ENCODE measurements at places on chromosomes 12 and 14.

GRCh38 chr14:93023802-93024434 lies 91.8 kb downstream of the ITPK1 start:
- DNase-seq: no peak

- DNase-seq: no peak
Observed at GRCh38 chr12:67433385-67434175, 164.4 kb downstream of the CAND1 start.

DNA sequence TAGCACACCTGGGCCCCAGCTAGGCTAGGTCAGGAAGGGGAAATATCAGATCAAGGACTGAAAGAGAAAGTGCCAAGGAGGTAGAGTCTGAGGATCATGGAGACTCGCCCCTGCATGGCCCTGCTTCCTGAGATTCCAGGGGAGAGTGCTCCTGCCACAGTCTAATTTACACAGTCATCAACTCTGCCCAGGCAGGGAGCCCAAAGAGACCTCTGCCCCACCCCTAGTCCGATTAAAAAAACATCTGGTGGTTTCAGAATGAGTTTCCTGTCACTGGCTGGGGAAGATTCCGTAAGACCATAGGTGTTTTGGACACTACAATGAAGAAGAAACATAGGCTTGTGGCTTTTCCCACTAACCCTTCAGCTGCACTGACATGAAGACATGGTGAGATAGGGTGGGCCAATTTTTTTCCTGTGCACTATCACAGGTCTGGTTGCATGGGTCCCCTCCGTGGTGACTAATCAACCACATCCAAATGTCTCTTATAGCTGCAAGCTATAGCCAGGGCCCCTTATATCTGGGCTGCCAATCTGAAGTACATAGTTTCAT lies 31.5 kb upstream of the GZMB start:
- DNase-seq: no peak

- DNase-seq: no peak
Observed at GRCh38 chr14:60845523-60845922, 111.0 kb downstream of the MNAT1 start.

DNA sequence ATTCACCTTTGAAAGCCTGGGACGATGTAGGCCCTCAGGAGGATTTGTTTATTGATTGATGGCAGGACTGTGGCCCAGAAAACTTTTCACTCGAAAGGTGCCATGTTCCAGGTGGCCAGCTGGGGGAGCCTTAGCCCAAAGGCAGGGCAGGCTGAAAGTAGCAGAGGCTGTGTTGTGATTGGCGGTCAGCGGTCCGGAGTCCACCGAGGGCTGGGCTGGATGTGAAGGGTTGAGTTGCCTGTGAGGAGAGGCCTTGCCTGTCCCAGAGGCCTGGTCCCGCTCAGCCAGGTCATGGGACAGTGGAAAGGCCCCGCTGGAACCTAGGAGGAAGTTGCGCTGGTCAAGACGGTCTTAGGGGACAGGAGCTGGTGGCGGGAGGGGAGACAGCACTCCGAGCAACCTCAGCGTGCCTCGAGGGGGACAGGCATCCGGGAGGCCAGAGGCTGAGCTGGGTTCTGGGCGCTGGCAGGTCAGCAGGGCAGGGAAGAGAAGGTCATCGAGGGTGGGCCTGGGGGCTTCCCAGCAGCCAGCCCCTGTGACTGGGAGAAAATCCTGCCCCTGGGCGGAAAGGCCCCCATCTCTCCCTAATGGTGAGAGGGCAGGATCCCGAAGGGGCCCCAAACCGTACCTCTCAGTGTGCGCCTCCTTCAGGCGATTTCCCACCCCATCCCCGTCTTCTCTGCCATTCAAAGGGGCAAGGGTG lies 26.3 kb downstream of the CMA1 start:
- peak; percentile 13 for DNase-seq

DNA sequence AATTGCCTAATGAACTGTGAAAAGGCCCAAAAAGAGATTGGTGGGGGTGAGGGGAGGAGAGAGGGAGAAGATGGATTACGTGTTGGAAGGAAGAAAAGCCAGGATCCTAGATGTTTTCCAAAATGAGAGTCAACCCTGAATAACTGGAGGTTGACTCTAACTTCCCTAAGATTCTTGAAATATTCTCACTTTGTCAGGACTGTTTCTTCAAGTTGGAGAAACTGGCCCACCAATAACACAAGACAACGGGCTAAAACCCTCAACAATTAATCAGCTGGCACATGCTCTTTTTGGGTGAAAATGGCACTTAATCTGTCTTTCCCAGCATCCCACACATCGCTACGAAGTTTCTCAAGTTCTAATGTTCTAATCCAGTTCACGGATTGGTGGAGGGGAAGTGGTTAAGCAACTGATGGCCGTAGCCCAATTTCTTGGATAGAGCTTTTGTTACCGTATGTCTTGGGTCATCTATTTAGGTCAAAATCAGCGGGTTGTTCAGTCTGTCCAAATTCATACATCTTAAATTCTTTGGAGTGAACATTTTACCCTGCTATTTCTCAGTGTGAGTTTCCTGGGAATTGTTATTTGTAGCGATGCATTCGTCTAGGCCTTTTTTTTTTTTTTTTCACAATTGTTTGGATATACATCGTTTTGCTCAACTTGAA lies 49.0 kb downstream of the GPHB5 start:
- DNase-seq: no peak

- no peak for DNase-seq
Observed at GRCh38 chr14:23128969-23129758, 10.1 kb upstream of the CEBPE start.

DNA sequence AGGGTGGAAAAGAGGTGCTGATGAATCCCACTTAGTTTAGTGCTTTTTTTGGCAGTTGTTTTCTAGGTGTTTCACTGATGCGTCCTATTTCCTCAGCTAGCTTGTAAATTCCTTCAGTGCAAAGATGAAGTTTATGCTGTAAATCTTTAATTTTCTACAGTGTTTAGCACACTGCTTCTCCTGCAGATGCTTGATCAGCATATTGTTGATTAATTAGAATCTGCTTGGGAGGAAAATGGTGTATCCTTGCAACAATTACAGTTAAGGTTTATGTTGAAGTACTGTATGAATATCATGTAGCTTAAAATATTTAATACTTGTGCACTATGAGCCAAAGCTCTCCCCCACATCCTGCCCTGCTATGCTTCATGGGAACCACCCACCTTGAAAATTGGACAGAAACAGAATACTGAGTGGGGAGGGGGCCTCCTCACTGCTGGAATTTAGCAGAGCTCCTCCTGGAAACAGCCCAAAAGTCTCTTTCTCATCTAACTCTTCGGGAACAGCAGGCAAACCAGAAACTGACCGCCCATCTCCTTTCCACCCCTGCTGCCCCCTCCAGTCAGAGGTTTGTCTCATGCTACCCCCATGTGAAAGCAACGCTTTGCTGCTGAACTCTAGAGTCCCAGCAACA lies 20.3 kb upstream of the DHRS4 start:
- DNase-seq: no peak

GRCh38 chr12:77782034-77782433 lies 48.7 kb upstream of the NAV3 start:
- DNase-seq: no peak

- DNase-seq: peak; percentile 59
Observed at GRCh38 chr14:75281654-75282019, 3.0 kb downstream of the FOS start.

DNA sequence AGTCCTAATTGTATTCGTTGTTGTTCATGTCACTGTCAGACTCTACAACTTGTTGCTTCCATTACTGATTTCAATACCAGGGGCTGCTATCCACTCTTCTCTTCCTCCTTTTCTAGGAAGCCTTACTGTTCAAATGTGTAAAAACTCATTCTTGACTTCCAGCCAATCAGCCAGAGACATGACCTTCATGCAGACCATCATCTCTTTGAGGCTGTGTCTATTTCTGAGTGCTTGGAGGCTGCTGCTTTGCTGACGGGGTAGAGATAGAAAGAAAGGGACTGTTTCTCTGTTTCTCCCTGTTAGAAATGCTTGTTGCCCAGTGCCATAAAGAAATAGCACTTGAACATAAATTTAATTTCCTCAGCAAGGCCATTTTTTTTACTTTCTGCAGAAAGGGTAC lies 282.9 kb downstream of the RGS6 start:
- no peak for DNase-seq

DNA sequence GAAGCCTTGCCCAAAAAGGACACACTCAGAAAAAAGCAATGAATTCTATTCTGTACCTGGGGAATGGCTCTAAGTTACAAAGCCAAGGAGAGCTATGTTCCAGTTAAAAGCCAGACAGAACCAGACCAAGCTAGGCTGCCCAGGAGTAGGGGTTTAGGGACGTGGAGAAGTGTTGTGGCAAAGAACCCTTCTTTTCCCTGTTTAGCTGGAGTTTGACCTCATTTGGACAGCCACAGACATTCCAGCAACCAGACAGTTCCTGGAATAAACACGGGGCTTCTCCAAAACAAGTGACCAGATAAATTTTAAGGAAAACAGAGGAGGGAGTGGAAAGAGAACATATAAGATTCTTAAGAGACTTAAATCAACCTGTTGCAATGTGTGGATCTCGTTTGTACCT lies 62.3 kb downstream of the GCH1 start:
- DNase-seq: no peak

DNA sequence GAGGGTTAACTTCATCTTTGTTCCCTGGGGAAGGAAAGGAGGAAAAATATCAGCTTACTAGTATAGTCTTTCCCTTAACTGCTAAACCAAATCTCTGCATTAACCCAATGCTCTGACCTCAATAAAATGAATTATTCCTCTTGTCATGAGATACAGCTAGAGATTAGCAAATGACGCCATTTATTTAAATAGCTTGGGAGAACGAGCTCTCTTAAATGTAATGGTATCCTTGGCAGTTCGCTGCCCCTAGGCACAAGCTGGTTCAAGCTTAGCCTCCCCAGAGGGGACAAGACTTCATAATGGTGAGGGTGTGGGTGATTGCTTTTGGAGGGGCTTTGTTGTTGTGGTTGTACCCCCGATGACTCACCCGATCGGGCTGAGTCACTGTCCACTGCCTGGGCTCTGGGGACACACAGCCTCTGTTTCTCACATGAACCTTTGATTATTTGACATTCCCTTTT lies 19.6 kb downstream of the FNTB start:
- DNase-seq: no peak

DNA sequence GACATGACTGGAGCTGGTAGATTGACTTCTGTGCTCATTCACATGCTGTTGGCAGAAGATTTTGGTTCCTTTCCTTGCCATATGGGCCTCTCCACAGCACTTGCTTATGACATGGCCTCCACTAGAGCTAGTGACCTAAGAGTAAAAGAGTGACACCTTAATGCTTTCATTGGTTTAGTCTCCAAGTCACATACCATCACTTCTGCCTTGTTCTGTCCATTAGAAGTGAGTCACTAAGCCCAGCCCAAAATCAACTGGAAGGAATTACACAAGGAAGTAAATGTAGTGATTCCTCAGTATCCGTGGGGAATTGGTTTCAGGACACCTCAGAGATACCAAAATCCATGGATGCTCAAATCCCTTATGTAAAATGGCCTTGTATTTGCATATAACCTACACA lies 81.3 kb downstream of the PPHLN1 start:
- no peak for DNase-seq

GRCh38 chr12:69985656-69986055 lies 160.6 kb downstream of the MYRFL start:
- no peak for DNase-seq

DNA sequence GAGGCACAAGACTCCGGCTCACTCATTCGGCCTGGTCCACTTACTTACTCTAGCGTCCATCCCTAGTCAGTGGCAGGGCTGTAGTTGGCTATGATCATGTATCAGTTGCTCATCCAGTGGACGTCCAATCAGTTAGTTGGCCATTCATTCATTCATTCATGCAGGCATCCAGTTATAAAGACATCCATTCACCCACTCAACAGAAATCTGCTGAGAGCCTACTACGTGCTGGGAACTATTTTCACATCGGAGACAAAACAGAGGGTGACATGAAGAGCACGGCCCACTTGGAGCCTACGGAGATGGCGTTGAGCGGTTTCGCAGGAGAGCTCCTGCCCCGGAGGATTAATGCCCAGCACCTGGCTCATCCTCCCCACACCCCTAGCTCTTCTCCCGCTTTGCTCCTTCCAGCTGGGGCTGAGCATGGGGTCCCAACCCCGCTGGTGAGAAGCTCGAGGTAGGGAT lies 49.7 kb downstream of the SNAPC1 start:
- DNase-seq: no peak

GRCh38 chr14:56632195-56632594 lies 52.6 kb downstream of the TMEM260 start:
- no peak for DNase-seq

GRCh38 chr12:49231878-49232655 lies 32.8 kb upstream of the TUBA1C start:
- no peak for DNase-seq

- DNase-seq: no peak
Observed at GRCh38 chr12:111748867-111749266, 17.9 kb upstream of the ALDH2 start.

GRCh38 chr12:101859664-101860607 lies 17.4 kb upstream of the DRAM1 start:
- peak; percentile 64 for DNase-seq

- DNase-seq: no peak
Observed at GRCh38 chr12:130878193-130879185, 6.6 kb downstream of the RAN start.

DNA sequence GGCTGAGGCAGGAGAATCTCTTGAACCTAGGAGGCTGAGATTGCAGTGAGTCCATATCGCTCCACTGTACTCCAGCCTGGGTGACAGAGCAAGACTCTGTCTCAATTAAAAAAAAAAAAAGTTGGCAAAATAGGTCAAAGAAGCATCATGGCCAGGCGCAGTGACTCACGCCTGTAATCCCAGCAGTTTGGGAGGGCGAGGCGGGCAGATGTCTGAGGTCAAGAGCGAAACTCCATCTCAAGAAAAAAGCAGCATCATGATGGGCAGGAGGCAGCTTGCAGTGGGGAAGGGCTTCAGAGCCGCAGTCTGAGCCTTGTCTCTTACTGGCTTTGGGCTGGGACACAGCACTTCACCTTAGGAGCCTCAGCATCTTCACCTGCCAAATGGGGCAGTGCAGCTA lies 21.4 kb downstream of the TEAD4 start:
- no peak for DNase-seq

DNA sequence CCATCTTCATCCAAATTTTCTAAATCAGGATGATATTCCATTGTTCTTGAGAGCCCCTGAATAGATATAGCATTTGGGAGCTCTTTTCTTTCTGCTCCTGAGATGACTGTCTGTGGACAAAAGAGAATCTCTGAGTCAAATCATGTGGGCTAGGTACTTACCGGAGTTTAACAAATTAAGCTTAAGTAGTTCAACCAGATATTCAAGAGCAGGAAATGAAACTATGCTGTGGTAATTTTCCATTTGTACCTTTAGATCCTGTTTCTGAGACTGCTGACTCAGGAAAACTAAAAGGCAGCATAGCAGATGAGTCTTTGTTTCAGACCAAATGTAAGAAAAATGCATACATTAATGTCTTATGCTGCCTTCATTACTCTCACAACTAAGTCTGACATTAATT lies at the start of gene CLEC7A:
TSS of gene CLEC7A (minus strand) at position 158 of the 400 bp plus-strand sequence. CDS start at position 41, 117 bp downstream.
- no peak for DNase-seq

DNA sequence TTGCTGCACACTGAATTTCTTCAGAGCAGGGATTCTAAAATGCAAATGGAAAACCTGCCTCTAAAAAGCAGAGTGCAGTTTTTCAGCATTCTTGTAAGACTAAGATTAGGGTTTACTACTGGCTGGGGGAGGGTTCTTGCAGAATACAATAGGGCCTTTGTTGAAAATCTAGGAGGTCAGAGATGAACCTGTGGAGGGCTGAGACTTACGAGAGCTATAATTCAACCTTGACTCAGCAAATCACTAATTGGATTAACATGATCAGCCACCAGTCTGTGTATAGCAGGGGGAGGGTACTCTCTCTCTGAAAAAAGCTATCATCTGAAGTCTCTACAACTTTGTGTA lies 92.6 kb upstream of the HIF1A start:
- no peak for DNase-seq

- DNase-seq: peak; percentile 51
Observed at GRCh38 chr14:99522457-99522891, 41.3 kb downstream of the CCNK start.

- peak; percentile 34 for DNase-seq
Observed at GRCh38 chr12:50085615-50086072, 502 bp downstream of the SMARCD1 start.

All from adipocyte (in vitro differentiated cells).